ENCODE measurements at places on chromosomes 6 and 20.
A peak's percentile ranks its signal among the peaks of the same experiment; 100 is the strongest.

DNA sequence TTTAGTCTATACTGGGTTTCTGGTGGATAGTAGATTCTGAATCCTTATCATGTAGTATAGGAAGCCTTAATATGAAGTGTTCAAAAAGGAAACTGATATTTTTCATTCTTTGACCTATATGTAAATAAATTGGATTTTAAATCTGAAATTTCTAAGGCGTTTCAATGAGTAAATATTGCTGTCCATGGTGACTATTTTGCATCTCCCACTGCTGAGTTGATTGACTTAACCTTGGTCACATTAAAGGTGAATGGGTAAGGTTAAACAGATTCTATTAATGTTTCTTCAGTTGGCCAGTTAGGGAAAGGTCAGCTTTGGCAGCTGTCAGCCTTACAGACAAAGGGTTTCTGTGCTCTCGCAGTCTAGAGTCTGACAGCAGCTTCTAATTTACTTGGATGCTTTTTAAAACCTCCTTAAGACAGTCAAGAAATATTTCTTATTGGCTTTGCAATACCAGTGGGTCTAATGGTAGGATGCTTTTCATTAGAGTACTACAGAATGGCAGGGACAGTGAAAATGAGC is 24.8 kb downstream of the PRIM2 start:
- DNase-seq, result no peak

DNA sequence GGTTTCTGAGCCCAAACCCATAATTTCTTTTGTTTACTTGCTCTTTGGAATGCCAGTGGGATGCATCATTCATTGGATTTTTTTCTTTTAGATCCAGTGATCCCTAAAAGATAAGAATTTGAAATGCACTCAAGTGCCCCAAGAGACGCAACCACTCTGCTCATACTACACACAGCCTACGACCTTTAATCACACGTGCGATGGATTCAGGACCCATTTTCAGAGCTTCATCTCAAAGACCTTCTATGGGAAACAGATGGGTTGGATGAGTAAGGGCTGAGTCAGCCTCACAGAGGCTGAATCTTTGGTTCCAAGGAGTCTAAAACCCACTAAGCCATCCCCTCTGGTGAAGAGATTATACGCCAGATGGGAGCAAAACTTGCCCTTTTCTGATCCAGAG is 265.5 kb upstream of the EXOC2 start:
- DNase-seq, result no peak

- DNase-seq, result no peak
Observed at GRCh38 chr6:19753826-19754225, 83.3 kb upstream of the ID4 start.

DNA sequence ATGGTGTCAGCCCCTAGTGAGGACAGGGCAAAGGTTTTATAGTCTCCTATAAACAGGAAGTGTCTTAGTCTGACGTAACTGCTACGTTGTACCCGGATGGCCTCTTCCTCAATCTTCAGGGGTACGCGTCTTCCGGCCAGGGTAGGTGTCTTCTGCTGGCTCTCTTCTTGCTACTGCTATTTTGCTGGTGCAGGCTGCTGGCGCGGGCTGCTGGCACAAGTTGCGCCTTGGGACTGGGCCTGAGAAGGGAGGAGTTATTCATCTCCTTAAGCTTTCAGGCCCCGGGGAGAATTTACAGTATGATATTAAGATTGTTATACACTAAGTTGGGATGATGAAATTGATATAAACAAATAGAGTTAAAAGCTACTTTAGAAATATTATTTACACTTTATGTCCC is 74.4 kb downstream of the HDGFL1 start:
- DNase-seq, result no peak

- DNase-seq, result no peak
Observed at GRCh38 chr6:64122712-64123375, 487.2 kb downstream of the PHF3 start.

GRCh38 chr6:1798965-1799325 is 189.2 kb downstream of the FOXC1 start:
- no peak for DNase-seq

- DNase-seq, result no peak
Observed at GRCh38 chr6:74645108-74645849, 560.6 kb downstream of the COL12A1 start.

DNA sequence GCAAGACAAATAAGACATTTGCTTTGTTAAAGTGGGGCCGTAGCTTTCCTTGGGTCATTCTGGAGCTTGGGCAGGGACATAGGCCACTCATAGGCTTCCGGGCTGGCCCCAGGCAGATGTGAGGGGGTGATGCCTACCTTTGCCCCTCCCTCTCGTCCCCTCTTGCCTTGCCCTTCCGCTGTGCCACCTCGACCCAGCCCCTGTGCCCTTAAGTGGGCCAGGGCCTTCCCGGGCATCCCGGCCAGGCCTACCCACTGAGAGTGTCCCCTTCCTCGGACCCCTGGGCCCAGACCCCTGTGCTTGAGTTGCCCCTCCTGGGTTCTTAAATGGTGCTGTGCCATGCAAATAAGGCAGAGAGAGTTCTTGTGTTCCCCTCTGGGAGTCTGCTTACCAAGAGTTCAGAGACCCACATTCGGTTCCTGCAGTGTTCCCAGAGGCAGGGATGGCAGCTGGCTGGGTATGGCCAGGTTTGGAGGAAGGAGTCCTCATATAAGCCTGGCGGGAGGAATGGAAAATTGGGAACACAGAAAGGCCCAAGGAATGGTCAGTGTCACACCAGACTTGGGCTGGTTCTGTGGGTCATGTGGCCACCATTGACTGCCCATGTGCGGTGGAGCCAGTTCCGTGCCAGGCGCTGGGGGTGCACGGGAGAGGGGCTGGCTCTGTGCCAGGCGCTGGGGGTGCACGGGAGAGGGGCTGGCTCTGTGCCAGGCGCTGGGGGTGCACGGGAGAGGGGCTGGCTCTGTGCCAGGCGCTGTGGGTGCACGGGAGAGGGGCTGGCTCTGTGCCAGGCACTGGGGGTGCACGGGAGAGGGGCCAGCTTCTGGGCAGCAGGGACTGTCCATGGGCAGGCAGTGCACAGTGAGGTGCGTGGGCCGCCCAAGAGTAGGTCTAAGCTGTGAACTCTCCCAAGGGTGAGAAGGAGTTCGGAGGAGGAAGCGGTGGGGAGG is 173.5 kb upstream of the SNX9 start:
- no peak for DNase-seq

- no peak for DNase-seq
Observed at GRCh38 chr20:57630061-57630460, 9.8 kb upstream of the ZBP1 start.

DNA sequence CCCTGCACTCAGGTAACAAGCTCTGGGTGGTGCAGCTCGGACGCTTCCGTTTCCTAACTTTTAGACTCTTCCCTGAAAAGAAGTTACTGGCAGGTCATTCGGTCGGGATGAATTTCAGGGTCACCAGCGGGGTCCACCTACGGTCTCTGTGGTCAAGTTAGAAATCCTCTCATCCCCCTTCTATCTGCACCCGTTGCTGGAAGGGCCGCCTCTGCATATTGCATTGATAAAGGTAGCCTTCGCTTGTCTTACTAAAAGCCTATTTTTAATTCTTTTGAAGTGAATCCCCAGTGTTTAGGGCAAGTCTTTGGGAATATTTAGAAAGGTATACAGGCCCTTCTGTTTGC is 47.3 kb downstream of the LRRN4 start:
- DNase-seq, result no peak

DNA sequence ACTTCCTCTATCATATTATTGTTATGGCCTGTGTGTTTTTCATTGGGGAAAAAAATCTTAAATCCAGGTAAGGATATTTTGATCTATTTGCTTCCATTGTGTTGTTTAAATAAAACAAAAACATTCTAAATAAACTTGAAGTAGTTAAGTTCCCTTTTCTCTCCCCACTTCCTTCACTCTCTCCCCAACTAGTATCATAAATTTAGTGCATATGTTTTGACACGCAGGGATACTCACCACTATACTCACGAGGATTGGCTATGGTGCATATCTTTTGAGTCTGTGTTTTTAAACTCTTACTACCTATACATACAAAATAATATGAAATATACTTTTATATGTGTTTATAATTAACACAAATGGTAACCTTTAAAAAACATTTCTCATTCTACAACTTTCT is 5.2 kb downstream of the TTLL9 start:
- no peak for DNase-seq

DNA sequence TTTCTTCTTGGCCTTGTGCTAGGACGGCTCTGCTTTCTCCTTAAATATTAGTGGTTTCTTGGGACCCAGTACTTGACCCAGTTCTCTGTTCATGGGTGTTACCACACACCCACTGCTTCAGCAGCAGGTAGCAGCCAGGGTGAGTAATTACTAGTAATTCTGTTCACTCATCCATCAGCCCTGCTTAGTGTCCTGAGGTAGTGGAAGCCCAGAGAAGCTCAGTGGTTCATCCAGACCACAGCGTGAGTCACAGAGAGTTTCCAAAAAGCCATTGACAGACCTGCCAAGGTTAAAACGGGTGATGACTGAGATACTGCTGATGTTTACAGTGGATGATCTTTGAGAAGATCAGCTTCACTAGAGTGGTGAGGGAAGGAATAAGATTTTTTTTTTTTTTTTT is 51.7 kb upstream of the HINT3 start:
- DNase-seq, result peak; percentile 65

DNA sequence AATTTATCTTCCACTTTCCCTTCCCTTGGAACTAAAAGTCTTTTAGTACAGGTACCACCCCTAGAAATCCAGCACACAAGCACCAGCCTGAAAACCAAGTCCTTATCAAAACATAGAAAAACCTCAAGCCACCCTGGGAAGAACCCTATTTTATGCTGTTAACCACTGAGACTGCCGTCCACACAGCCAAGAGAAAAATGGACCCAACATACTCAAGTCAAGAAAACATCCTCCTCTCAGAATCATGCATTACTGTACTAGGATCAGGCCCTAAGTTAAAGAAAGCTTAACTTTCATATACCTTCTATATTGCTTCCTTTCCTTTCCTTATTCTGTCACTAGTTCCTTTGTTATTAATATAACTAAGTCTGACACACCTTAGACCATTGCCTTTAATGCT is 16.9 kb upstream of the GOPC start:
- DNase-seq, result no peak

- no peak for DNase-seq
Observed at GRCh38 chr6:20205722-20206161, 6.5 kb downstream of the MBOAT1 start.

DNA sequence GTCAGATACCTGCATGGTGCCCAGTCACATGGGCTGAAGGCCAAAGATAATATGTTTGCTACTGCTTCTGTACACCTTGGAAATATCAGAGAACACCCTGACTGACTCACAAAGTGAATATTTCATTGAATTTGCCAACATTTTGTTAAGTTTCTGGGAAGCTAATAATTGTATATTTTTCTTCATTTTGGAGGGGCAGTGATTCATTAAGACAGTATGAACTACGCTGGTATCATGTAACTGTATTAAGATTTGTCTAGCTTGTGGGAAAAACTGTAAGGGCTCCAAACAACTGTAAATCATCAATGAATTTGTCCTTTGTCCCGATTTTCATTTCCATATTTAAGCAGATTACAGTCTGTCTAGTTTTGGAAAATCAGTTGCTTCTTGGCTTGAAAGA is 102.3 kb upstream of the CCN2 start:
- no peak for DNase-seq

GRCh38 chr20:4853004-4853403 is 131.3 kb downstream of the PRND start:
- DNase-seq, result no peak

DNA sequence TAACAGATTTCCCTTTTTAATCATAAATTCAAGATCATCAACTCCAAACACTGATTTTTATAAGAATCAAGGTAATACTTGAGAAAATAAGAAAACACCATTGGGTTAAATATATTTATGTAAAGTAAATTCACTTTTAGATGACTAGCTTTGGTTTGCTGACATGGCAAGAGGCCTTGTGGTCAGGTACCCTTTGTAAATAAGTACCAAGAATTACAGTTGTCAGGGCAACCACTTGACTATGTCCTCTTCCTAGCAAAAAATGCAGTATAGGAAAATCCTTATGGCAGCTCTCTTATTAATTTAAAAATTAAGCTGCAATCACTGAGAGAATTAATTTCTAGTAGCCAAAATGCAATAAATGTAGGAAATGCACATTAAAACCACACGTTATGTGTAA is 153.8 kb downstream of the INSM1 start:
- DNase-seq, result no peak

GRCh38 chr20:21102603-21103311 is 3.4 kb downstream of the LINC00237 start:
- no peak for DNase-seq

DNA sequence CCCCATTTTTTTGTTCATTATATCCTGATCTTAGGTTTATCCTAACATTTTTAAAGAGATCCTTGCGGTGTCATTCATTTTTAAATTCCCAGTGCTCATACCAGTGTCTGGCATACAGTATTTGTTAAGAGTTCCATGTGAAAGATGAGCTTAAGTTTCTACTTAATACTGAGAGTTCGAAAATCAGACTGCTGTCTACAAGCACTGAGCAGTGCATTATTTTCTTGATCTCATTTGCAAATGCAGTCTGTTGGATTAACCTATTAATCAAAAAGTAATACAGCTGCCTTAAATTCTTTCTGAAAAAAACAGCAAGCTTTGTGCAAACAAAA is 663 bp downstream of the COQ3 start:
- no peak for DNase-seq

GRCh38 chr6:162234631-162235030 is 492.9 kb downstream of the PRKN start:
- DNase-seq, result no peak

GRCh38 chr6:126640921-126641320 is 301.0 kb downstream of the CENPW start:
- DNase-seq, result no peak

DNA sequence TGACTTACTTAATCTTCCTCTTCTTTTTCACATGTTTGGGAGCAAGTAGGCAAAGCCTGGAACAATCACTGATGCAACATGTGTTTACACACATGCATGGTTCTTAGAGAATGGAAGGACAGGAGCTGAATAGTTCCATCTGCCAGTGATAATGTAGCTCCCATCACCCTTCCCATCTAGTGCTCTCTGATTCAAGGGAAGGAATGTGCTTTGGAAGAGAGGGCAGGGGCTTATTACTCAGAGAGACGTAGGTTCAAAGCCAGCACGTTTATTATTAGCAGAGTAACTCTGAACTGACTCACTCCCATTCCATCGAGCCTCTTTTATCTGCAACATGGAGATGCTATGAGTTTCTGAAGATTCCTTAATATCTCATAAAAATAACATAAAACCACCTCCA is 211.9 kb downstream of the GMPR start:
- DNase-seq, result no peak

DNA sequence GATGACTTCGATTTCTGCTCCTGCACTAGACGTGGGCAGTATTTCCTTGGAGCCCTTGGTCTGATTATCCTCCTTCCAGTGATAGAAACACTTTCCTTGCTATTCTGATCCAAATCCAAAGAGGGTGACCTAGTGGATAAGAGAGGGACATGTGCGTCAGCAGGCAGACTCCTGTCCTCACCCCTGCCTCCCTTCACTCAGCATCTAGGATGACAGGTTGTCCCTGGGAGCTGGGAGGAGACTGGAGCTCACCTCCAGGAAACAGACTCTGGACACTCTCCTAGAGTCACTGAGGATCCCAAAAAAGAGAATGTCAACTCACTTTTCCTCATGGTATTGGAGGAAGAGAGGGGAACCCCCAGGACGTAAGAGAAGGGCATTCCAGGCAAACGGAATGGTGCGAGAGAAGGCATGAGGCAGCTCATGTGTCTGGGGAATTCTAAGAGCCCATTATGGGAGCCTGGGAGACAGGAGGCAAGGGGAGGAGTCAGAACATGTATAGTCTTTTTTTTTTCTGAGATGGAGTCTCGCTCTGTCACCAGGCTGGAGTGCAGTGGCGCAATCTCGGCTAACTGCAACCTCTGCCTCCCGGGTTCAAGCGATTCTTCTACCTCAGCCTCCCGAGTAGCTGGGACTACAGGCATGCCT is 2.2 kb downstream of the C20orf173 start:
- DNase-seq, result no peak
